ENCODE measurements at places on chromosomes 7 and 10.
A peak's percentile ranks its signal among the peaks of the same experiment; 100 is the strongest.

DNA sequence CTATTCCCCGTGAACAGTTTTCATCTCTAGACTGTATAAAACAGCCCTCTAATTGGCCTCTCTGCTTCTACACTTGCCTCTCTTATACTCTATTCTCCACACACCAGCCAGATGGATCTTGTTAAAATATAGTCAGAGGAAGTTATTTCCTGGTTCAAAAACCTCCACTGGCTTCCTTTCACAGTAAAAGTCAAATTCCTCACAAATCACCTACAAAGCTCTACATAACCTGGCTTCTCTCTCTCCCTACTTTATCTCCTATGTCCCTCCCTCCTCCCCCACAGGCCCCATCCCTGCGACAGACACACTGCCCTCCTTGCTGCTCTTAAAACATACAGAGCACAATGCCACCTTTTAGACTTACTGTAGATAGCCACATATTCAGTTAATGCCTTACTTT lies 60.1 kb downstream of the TPK1 start:
- DNase-seq: no peak

DNA sequence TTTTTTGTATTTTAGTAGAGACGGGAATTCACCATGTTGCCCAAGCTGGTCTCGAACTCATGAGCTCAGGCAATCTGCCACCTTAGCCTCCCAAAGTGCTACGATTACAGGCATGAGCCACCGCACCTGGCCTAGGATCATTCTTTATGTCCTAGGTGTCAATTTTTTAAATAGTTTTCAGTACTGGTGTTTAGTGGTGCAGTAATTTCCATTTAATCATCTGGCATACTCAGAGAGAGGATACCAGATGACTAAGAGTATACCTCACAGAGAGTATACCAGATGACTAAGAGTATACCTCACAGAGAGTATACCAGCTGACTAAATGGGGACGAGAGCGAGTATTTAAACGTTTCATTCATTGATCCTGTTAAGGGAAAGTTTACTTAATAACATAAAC lies 37.3 kb upstream of the TMEM248 start:
- DNase-seq: no peak

DNA sequence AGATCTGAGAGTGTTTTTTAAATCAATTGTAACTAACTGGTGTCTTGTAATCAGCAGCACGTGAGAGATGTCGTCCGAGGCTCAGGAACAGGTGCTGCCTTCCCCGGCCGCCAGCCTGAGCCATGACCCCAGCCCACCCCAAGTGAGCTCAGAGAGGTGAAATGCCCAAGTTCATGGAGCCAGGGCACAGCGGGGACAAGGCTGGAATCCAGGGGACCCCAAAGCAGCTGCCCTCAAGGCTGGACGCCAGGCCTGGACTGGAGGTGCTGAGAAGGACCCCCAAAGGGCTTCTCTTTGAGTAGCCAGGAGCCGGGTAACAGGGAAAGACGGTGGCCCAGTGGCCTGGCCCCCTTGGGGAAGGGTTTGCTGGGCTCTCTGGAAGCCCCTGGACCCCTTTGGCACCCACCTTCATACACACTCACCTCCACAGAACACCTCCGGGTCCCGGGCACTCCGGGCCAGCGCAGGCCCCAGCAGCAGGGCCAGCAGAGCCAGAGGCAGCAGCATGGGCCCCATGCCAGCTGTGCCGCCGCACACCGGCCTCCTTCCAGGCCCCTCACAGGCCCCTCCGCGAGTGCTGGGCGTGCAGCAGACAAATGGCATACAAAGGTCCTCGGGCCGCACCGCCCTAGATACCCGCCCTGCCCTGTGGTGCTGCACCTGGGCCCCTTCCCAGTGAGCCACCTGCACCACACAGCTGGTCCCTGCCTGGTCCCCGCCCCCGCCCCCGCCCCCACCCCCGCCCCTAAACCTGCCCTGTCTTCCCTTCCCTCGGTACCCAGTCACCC lies 24.0 kb upstream of the CNPY1 start:
- DNase-seq: no peak

DNA sequence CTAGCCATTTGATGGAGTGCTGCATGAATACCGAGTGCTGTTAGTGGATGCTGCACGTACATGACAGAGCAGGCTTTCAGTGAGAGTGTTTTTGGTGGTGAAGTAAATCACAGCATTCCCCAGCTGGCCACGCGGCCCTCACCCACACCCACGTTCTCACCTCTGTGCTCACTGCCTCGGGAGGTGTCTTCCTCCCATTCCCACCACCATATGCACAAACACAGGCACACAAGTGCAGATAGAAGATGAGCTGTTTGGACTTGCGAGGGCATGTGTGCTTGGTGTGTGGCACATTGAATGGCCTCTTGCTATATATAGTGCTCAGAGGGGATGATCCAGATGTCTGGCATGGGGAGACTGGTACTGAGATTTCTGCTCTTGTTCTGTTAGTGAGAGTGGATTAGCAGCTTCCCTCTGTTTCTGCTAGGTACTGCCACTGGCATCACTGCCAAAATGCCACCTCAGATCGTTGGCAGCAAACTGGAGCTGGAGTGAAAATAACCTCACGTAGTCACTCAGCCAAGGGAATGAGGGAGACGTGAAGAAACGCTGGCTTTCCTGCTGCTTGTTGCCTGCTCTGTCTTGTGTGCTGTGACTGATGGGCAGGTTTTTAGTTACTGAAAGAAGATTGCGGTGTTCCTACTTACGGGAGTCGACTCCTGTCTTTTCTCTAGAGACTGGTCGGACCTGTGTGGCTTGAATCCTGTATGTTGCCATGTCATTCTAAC lies 19.1 kb downstream of the DNAJB6 start:
- no peak for DNase-seq

DNA sequence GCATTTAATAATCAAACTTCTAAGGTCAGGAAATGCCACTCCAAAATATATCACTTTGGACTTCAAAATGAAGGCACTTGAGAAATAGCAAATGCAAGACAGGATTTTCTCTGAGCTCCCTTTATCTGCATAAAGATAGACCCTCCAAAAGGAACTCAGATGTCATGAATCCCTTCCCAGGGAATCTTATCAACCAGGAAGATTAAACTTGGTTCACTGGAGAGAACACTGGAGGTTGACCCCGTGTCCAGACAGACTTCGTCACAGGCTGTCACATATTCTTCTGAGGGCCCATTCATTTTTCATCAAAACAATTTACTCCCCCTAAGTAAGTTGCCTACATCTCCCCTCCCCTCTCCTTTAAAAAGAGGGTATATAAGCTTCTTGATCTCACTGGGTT lies 21.2 kb downstream of the IFIT3 start:
- no peak for DNase-seq

DNA sequence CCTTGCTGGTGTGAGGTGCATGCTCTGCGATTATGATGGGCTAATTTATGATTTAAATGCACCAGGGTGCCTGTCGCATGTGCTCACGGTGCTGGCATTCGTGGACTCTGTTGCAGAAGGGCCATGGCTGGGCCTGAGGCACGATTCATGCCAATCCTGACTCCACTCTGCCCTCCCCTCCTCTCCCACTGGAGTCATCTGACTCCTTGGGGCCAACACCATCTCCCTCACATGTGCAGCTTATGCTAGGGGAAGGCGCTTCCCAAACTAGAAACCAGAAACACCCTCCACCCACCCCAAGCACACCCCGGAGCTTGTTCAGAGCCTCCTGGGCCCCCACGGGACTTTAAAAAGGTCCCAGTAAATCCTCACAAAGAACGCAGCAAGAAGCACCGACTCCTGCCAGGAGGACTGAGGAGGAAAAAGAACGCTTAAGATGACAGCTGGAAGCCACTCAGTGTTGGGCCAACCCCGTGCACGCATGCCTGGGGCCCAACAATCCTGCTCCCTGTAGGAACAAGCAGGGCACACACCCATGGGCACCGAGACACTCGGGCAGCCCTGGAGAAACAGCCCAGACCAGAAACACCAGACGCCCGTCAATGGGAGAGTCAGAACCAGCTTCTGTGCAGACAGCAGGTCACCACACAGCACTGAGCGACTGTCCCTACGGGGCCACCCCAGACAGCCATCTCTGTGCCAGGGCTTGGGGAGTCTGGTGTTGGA lies 14.1 kb downstream of the BRI3 start:
- no peak for DNase-seq

DNA sequence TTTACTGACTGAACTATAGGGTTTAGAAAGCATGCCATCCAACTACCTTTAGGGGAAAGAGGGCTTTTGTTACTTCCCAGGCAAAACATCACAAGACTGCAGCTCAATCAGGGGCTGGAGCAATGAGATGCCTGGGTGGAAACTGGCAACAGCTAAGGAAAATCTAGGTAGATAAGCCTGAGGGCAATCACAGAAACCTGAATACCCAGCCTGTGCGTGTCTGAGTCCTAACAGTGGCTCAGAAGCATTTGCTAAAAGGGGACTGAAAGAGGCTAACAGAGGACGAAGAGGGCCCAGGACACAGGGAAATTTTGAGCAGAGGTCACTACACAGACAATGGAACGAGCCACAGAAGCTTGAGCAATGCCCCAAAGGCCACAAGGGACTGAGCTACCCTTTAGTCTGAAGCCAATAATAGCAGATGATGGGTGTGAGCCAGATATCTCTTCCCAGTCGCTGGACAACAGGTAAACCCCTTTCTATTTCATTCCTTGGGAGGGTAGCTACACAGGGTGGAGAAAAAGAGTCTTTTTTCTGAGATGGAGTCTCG lies 79.1 kb downstream of the ITGA8 start:
- no peak for DNase-seq

DNA sequence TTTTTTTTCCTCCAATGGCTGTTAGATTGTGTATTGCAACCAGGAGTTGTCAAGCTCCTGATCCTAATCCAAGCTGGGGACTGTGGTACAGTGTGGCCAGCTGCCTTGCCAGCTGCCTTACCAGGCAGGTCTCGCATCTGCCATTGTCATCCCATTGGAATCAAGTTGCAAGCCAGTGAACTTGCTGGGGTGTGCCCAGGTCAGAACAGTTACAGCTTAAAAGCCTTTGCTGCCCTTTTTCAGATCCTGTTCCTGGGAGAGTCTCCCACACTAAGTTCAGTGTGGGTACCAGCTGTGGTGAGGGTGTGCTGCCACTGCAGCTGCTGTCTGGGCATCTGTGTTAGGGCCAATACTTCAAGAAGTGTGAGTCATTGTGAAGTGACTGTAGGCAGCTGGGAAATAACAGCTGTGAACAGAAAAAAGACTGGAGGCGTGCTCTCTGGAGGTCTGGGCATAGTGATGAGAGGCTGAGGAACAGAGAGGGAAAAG lies 72.8 kb downstream of the CCNY start:
- DNase-seq: no peak

DNA sequence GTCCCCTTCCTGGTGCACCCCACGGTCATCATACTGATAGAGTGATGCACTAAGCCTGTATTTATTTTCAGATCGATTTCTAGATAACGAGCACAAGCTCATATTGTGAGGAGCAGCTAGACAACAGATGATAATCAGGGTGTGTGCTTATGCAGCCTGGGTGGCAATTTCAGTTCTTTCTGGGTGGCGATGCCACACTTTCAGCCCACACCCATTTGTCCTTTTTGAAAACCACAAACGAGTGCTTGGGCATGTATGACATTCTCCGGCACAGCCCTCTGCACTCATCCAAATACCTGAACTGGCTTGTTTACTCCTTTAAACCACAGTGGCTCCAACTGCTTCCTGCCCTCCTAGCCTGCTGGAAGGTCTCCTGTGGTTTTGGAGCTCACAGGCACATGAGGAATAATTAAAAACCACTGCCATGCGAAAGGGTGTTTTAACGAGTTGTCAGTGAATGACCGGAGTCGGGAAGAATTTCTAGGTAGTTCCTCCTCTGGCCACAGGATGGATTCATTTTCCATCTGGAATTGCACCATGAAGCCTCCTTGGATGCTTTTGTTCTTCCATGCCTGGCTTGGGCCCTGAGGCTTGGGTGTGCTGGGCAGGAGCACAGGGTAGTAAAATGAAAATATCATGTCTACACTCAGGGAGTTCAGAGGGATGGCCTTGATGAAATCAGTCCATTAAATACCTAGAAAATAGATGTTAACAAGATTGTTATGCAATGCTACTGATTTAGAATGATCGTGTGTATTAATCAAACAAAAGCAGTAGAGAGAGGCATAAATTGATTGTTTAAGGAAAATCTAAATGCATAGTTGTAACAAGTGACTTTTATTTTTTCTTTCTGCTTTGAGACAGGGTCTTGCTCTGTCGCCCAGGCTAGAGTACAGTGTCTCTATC lies 52.4 kb upstream of the ITGB1 start:
- DNase-seq: peak; percentile 97

DNA sequence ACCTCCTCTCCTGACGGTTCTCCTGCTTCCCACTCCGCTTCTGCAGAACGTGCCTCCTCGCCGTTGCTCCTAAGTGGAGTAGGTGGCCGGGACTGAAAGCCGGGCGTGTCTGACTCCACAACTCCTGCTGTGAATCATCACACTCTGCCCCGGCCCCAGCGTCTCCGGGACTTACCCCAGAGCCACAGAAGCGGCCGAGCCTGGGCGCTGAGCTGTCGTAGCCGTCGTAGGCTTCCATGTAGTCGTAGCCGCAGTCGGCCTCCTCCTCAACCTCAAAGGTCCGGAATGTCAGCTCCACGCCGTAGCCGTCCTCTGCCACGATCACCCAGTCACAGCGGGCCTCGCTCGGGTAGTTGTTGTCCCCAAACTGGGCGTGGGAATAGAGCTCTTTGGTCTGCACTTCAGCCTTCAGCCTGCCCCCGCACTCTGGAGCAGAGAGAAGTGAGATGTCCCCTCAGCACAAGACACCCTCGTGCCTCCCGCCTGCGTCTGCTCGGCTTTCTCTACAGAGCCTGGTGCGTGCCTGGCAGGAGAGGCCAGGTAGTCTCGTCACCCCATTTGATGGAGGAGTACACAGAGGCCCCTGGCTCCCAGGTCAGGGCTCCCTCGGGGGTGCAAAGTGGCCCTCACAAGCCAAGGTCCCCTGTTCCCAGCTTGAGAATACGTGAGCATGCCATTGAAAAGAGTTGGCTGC lies 11.2 kb upstream of the OPALIN start:
- no peak for DNase-seq

DNA sequence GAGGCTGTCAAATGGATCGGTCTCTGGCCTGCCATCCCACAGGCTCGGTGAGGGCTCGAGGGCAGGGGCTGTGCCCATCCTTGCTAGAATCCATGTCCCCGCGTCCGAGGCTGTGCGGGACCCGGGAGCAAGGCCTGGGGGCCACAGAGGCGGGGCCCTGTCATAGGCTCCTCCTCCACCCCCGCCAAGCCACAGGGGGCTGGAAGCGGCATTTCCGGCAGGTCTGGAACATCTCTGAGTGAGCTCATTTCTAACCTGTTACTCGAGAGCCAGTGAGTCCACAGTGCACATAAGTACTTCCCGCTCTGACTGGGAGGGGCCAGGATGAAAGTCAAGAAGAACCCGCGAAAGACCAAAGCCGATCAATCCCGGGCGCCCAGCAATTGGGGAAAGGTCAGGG lies 57.6 kb downstream of the NKX6-2 start:
- no peak for DNase-seq

DNA sequence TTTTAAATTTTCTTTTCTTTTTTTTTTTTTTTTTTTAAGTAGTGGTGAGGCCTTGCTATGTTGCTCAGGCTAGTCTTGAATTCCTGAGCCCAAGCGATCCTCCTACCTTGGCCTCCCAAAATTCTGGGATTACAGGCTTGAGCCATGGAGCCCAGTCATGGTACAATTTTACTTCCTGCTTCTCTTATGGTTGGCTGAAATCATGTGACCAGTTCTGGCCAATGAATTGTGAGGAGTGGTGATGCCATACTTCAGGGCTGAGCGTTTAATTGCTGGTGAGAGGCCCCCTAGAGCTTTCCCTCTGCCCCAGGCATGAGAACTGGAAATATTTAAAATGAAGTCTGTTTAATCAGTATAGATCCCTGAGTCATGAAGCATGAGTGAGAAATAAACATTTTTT lies 22.2 kb upstream of the BAIAP2L1 start:
- peak; percentile 10 for DNase-seq
